Suppressor macrophage treated with lipopolysaccharide for 1 hour (primary cell): ENCODE measurements at places on chromosomes 2 and 18.

- no peak for DNase-seq
These were observed 4.9 kb downstream of the HOXD3 start for GRCh38 chr2:176161825-176162626.

DNA sequence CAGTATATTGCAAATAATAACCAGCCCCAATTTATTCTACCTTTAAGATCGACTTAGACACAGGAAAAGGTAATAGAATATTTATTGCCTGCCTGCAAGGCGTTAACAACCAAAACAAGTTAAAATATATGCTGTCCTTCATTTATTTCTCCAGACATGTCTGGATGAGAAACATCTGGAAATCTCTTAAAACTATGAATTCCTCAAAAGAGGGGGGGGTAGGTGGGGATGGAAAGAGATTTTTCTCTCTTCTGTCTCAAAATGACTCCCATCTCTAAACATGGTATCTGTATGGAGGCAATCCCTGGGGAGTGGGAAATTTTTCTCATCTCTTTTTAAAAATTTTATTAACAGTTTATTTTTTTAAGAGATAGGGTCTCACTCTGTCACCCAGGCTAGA lies 113.0 kb downstream of the CDH2 start:
- DNase-seq, result no peak

GRCh38 chr2:207625014-207625907 lies at the start of gene METTL21A:
METTL21A (minus strand) TSS chr2:207625394; CDS start chr2:207624375, 1,019 bp downstream.
- DNase-seq, result peak; percentile 93

DNA sequence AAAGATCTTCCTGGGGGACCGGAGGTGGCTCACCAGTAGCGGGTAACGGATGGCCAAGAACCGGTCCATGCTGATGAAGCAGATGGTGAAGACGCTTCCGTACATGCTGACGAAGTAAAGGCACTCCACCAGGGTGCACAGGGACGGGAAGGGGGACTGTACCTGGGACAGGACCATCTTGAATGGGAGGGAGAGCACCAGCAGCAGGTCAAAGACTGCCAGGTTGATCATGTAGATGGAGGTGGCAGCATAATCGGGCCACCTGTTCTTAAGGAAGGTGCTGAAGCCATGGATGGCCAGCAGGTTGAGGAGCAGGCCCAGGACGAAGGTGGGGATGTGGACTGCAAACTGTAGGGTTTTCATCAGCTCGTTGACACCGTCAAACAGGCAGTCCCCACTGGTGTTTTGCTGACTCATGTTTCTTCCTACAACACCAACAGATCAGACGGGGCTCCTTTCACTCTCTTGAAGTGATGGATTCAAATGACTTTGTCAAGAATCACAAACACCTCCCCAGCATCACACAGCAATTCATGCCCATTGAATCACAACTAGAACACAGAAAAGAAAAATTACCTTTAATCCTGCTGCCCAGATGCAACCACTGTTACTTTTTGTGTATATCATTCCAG lies 14.4 kb downstream of the GPR55 start:
- no peak for DNase-seq

GRCh38 chr2:218761795-218762194 lies 20.2 kb upstream of the CYP27A1 start:
- DNase-seq, result no peak

- no peak for DNase-seq
These were observed 26.9 kb downstream of the UBE2F start for GRCh38 chr2:237993701-237994100.

GRCh38 chr2:190863946-190864345 lies 16.7 kb upstream of the GLS start:
- no peak for DNase-seq

- no peak for DNase-seq
These were observed 55.9 kb downstream of the KCTD18 start for GRCh38 chr2:200453853-200454534.

GRCh38 chr18:11747731-11748130 lies 58.7 kb downstream of the GNAL start:
- no peak for DNase-seq

- DNase-seq, result no peak
These were observed 68.8 kb upstream of the PIK3C3 start for GRCh38 chr18:41886126-41886807.

DNA sequence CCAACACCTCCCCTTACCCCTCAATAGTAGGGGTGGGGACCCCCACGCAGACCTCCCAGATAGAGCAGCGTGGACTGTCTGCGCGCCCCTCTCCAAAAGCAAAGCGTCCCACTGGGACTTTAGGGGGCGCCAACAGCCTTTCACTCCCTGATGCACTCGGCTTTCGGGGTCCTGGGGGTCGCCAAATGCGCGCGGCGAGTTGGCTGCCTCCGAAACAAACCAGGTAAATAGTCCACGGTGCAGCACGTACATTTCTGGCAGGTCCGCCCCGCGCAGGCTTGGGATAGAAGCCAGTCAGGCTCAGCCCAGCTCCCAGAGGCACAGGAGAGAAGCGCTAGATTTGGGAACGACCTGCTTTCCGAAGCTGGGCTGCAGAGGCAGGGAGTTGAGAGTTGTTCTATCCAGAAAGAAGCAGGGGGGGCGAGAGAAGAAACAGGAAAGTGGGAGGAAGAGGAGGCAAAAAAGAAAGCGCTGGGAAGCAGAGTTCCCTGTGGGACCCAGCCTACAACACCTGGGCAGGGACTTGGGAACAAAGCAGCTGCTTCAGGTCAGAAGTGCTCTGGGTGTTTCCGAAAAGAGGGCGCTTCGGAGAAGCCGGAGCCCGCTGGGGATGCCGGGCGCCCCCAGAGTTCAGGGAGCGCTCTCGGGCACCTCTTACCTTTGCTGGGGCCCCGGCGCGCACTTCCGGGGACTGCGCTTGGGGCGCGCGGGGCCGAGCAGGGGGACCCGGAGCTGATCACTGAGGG lies 544 bp downstream of the EVA1A start:
- no peak for DNase-seq

GRCh38 chr18:62438866-62439265 lies 84.0 kb upstream of the ZCCHC2 start:
- no peak for DNase-seq
